NCI-H774 (cell line): ENCODE measurements at places on chromosomes 6 and 20.

- no peak for DNase-seq
These were observed 24.6 kb downstream of the TRAM2 start for GRCh38 chr6:52552278-52552643.

- no peak for DNase-seq
These were observed 19.2 kb downstream of the ZBTB2 start for GRCh38 chr6:151372164-151372563.

DNA sequence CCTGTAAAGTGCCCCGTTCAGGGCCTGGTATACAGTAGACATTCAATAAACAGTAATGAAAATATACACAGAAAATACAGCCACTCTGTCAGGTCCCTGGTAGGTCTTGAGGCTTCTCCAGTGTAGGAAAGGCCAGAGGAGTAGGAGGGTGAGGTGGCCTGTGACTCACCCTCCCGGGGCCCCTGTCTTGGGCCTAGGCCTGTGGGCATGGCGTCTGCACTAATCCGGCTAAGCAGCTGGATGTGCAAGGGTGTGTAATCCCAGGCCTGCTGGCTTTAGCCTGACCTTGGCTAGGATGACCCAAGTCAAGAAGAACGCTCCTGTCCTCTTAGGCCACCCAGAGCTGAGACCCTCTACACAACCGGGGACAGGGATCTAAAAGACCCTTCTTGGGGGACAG lies 84.9 kb downstream of the KCNB1 start:
- no peak for DNase-seq

GRCh38 chr6:149821492-149821891 lies 42.7 kb downstream of the LRP11 start:
- no peak for DNase-seq

- DNase-seq = no peak
These were observed 757.0 kb downstream of the PTPRT start for GRCh38 chr20:42432496-42433334.

DNA sequence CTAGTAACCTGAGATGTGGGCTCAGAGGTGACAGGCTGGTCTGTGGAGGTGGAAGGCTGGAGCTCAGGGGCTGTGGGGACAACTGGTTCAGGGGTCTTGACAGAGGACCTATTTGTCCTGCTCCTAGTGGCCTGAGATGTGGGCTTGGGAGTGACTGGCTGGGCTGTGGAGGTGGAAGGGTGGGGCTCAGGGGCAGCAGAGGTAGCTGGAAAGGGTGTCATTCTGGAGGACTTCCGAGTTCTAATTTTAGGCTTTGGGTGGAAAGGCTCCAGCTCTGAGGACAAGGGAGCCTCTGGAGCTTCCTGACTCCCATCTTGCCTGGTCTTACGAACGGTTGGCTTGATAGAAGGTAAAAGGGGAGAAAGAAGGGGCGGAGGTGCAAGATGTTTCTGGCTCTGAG lies 11.5 kb downstream of the MDC1 start:
- DNase-seq = no peak

DNA sequence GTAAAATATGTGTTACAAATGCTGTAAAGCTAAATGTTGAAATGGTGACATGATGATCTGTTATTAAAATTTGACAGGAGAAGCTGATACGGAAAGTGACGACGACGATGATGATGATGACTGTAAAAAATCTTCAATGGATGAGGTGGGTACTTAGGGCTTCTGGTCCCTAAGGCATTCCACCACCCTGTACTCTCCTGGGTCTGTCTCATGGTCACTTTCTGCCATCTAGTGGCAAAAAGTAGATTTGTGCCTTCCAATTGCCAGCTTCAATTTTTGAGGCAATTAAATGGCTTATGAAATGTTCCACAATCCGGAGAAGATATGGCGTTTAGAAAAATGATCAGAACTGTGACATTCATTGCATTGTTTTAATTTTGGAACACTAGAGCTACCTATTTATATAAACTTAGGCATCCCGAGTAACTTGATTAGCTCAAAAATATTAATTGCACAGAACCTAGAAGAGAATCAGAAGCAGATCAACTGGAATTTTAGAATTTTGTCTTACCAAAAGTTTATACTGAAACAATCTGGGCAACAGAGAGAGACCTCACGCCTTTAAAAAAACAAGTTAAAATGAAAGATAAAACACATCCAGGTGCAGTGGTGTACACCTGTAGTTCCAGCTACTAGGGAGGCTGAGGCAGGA lies 346.5 kb upstream of the PLCB4 start:
- DNase-seq = peak; percentile 56

GRCh38 chr6:119858901-119859300 lies 509.3 kb upstream of the MAN1A1 start:
- no peak for DNase-seq

GRCh38 chr6:23535101-23535500 lies 590.9 kb upstream of the NRSN1 start:
- DNase-seq = no peak

GRCh38 chr6:48147051-48147450 lies 36.1 kb upstream of the PTCHD4 start:
- no peak for DNase-seq

DNA sequence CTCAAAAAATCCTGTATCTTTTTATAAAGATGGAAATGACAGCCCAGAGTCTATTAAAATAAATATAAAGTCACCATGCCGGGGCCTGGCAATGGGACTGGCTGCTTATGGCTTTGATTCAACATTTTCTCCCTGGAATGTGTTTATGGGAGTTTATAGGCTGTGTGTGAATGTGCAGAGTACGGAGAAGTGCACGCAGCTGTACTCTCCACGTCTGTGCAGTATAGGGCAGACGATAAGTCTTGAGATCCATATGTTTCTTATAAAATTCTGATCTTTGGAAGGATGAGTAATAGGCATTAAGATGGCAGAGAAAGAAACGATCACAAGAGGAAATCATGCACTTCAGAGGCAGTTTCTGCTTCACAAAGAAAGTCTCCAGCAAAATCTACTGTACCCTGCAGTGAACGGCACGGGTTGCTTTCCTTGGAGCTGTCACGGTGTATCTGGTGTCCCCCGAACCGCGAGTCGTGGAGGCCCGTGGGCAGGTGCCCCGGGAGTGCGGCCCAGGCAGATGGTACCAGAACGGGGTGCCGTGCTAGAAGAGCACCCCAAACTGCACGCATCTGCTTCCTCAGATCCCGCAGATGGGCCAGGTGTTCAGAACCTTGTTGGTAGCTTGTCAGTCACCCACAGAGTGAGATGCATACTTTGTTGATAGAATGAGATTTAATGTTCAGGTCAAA lies 382.5 kb downstream of the TAF4 start:
- DNase-seq = no peak

DNA sequence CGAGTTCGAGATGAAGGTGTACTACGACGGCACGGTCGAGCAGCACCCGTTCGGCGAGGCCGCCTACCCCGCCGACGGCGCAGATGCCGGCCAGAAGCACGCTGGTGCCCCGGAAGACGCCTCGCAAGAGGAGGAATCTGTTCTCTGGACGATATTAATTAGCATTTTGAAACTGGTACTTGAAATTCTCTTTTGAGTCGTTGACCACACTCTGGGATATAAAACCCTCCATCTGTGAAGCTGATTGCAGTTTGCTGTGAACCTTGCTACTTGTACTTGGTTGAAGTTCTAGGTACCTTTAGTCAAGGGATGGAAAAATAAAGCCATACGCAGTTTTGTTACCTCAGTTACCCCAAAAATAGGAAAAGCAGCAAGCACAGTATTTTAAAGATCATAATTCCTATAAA lies 917 bp downstream of the C6orf120 start:
- no peak for DNase-seq

GRCh38 chr20:53055367-53056067 lies 83.4 kb downstream of the TSHZ2 start:
- no peak for DNase-seq

GRCh38 chr6:160798625-160799024 lies 96.6 kb downstream of the PLG start:
- no peak for DNase-seq

DNA sequence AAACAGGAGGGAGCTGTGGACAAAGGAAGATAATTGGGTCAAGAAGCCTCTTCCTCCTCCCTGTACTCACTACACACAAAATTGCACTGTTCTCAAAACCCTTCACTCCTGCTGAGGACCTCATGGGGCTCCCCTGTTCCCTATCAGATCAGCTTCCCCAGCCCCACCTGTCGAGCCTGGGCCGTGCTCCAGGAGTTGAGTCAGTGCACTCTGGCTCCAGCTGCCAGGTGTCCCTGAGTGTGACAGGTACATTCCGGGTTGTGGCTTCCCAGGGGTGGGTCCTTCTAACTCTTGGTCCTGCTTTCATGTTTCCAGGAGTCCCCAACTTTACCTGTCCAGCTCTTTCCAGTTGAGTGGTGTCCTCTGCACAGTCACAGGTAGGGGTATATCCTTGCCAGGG lies 8.4 kb downstream of the RAB5IF start:
- peak; percentile 9 for DNase-seq

DNA sequence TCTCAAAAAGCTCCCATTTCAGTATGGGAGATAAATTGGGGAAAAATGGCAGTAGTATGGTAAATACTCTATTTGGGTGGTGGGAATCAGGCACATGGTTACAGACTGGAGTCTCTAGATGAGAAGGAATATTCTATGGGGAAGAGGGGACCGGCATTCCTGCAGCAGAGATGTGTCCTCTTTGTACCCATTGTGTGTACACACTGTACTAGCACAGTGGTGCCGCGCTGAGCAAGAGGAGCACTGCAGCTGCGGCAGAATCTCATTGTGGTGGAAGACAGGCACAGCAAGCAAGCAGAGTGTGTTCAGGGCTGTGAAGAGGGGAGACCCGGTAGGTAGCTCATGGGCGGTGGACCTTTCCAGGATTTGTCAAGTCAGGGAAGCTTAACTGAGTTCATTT lies 13.0 kb downstream of the AFDN start:
- no peak for DNase-seq

DNA sequence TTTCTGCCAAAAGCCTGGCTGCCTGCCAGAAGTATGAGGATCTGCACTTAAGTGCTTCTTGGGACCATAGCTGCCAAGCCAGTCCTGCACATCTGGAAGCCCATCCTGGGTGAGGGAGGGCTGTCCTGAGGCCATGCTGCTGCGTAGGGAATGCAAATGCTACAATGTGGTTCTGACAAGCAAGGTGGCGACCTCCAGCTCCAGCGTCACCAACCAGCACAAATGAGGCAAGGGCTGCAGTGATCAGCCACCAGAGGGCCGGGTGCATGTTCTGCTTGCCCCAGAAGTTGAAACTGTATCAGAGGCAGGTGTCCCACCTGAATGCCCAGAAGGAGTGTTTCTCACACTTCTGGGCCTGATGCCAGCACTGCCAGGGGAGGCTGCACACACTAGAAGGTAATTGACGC lies 99.1 kb upstream of the KCNQ5 start:
- DNase-seq = no peak

- DNase-seq = no peak
These were observed 247.8 kb upstream of the TCF21 start for GRCh38 chr6:133641104-133641503.

GRCh38 chr6:74060354-74060753 lies 364.4 kb downstream of the CD109 start:
- no peak for DNase-seq

DNA sequence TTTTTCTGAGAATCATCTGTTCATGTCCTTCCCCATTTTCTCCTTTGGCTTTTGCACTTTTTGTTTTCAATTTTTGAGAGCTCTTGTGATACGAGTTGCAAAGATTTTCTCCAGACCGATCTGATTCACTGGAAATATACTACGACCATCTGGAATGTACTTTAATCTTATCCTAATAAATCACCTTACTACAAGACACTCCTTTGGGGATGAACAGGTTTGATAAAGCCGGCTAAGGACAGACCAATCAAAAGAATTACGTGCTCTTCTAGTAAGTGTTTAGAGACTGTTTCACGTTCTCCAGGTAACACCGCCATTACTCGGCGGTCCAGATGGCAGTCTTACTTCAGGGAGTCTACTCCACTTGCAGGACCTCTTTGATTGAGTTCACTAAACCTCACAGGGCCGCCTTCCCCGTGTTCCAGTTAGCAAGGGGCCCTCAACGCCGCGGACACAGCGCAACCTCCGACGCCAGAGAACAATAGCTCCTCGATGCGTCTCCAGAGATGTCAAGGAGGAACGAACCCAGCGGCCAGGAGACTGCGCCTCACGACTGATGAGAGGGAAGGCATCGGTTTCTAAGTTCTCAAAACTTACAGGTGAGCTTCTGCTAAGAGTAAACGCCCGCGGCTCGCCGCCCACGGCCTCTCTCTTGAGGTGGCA lies 920 bp upstream of the WTAP start:
- DNase-seq = peak; percentile 78

DNA sequence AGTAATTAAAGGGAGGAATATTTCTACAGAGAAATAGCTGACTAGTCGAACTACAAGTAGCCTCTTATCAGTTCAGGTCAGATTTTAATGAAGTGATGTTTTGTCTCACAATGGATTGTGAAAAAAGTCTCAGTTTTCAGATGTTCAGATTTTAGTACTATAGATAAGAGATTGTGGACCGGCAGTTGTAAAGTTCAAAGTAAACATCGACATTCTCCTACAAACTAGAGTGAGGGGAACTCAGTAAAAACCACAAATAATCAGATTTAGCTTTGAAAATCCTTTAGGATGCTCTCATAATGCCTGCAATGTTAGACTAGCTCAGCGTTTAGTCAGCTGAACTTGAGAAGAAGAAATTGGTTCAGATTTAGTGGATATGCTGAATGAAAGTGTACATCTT lies 39.9 kb downstream of the RCAN2 start:
- DNase-seq = no peak

- DNase-seq = no peak
These were observed 52.4 kb upstream of the RNF24 start for GRCh38 chr20:4067600-4068261.

DNA sequence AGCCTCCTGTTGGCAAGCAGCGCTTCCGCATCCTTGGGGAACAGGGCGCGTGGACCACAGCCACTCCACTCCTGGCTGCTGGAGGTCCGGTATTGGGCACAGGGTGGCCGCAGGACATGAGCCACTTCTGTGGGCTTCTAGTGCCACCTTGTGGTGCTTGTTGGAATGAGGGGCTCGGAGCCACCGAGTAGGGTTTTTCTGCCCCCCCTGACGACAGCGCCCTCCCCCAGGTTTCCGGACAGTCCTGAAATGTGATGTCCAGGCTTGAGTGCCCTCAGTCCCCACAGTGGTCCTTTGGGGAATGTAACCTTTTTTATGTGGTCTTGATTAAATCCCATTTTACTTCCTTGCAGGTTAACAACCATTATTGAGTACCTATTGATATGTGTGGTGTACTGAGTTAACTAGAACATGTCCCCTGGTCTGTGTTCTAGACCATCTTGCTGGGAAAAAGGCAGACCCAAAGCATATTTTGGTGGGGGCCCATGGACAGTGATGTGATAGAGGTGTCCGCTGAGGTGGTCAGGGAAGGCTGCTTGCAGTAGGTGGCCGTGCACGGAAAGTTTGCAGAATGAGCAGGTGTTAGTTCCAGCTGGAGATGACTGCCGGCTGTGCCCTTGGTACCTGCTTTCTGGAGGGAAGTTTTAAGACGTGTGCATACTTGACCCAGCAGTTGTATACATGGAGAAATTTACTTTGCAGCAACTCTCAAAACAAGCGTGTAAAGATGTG lies 70.0 kb downstream of the PTPN1 start:
- DNase-seq = no peak

GRCh38 chr20:51469578-51470498 lies 72.7 kb downstream of the NFATC2 start:
- DNase-seq = no peak

- no peak for DNase-seq
These were observed 84.7 kb upstream of the ELOVL5 start for GRCh38 chr6:53433261-53433950.
